ENCODE measurements at places on chromosomes 11 and 22. TPM values are rescaled to one million over a fixed set of nuclear protein-coding genes. Genes with fewer than 3 reads are reported as not detected.

Gene KRTAP5-2
- total RNA-seq, result not detected

GRCh38 chr11:64021757-64022093 lies 14.0 kb upstream of the FLRT1 start:
- no peak for DNase-seq

- no peak for DNase-seq
Measured at GRCh38 chr11:19794161-19794560, 81.5 kb downstream of the NAV2 start.

DNA sequence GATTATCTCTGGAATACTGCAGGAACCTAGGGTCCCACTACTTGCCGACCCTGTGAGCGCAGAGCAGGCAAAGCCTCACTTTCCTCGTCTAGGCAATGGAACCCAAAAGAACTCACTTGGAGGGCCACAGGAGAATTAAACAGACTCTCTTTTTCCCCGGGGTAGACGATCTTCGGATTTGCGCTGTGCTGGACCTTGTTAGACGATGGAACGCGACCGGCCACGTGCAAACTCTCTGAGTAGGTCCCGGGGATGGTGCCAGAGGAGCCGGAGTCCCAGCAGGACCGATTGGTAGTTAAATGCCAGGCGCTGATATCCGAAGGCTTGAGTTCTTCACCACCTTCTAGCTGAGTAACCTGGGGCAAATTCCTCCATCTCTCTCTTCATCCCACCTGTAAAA lies 1.0 kb upstream of the SLC1A2 start:
- no peak for DNase-seq

- peak; percentile 36 for DNase-seq
Measured at GRCh38 chr22:38202437-38203089, 769 bp downstream of the MAFF start.
